MG63 (cell line): ENCODE measurements at places on chromosomes 7 and 10. TPM values are rescaled to one million over a fixed set of nuclear protein-coding genes. Genes with fewer than 3 reads are reported as not detected.

The GNAT3 gene
- not detected in 2 replicates for total RNA-seq

DNA sequence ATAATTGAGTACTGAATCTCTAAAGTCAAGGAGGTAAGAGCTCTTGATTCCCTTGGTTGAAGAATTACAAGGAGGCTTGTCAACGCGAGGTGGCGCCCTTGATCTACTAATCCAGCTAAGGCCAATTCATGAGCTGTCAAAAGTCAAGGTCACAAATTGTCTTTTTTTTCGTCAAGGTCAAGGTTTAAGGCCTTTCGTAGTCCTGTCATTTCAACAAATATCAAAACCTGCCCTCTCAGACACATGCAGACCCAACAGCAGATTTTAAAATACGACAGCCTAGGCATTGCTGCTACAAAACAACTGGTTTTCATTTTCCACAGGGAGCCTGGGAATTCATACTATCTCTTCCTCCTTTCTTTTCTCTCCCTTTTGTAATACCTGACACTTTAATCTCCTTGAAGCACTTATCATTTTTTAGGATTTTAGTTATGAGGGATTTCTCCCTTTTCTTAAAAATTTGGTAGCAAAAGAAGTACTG, 3.6 kb downstream of the HOXA13 start:
- peak; percentile 50 for DNase-seq

- DNase-seq = no peak
Measured at GRCh38 chr10:114329634-114330365, 74.5 kb downstream of the AFAP1L2 start.

- no peak for DNase-seq
Measured at GRCh38 chr7:151075662-151075971, 5.0 kb downstream of the FASTK start.

DNA sequence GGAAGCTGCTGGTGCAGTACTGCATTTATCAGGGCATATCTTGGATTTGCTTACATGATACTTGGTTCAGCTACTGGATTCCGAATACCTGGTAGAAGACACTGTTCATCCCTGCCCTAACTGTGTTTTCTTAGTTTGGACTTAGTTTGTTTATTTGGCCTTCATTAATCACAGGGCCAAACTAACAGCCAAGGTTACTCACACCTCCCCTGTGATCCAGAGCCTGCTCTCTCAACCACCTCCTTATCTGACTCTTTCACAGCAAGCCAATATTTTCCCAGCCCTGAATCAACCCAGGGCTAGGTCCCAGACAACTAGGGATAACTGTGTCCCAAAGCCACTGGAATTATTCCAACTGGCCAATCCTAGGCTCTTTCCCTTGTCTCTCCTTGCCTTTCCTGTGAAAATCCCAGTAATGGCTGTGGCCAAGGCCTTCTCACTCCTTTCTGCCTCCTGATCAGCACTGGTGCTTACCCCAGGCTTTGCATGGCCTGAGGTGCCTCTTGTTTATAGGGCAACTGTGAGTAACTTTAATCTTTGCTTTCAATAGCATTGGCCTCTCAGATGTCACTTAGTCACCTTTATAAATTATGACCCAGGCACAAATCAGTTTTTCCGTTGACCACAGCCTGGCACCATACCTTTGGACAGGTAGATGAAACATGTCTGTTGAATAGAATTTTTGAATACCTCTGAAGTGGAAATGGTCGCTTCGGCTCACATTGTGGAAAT, 9.3 kb upstream of the JCAD start:
- DNase-seq = peak; percentile 44

GRCh38 chr10:97001183-97001991, 169.3 kb downstream of the LCOR start:
- no peak for DNase-seq
